Activated B cell treated with CpG ODN at 0.5 μM for 24 hours (primary cell): ENCODE measurements at places on chromosomes 4 and X. TPM values are rescaled to one million over a fixed set of nuclear protein-coding genes. Genes with fewer than 3 reads are reported as not detected.

DNA sequence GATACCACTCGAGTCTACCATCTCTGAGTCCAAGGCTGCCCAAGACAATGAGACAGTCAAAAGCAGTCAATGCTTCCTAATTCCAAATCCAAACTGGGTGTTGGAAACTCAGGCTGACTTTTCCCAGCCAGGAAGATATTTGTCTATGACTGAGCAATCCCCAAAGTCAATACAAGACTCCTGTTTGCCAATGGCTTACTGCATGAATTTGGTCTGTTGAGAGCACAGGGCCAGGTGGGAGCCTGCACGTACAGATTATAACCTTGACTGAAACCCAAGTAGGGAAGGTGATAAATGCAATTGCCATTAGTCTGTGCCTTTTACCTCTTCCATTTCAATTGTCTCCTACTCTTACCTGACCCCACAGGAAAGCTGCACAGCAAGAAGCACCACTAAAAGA, 72.6 kb upstream of the PPARGC1A start:
- H3K36me3 ChIP-seq, result no peaks in the 10 kb centered on the region
- no peak overlapping the region for H3K27ac ChIP-seq
- no peaks in the 10 kb centered on the region for H3K27me3 ChIP-seq
- no peak for DNase-seq
- H3K4me1 ChIP-seq, result no peaks in the 10 kb centered on the region
- no peak overlapping the region for H3K4me3 ChIP-seq

GRCh38 chr4:183347566-183347965, 25.3 kb upstream of the CLDN24 start:
- H3K27ac ChIP-seq, result no peak overlapping the region
- DNase-seq, result no peak
- no peaks in the 10 kb centered on the region for H3K36me3 ChIP-seq
- H3K4me3 ChIP-seq, result no peak overlapping the region
- peaks cover 2% of the 10 kb centered on the region for H3K4me1 ChIP-seq

DNA sequence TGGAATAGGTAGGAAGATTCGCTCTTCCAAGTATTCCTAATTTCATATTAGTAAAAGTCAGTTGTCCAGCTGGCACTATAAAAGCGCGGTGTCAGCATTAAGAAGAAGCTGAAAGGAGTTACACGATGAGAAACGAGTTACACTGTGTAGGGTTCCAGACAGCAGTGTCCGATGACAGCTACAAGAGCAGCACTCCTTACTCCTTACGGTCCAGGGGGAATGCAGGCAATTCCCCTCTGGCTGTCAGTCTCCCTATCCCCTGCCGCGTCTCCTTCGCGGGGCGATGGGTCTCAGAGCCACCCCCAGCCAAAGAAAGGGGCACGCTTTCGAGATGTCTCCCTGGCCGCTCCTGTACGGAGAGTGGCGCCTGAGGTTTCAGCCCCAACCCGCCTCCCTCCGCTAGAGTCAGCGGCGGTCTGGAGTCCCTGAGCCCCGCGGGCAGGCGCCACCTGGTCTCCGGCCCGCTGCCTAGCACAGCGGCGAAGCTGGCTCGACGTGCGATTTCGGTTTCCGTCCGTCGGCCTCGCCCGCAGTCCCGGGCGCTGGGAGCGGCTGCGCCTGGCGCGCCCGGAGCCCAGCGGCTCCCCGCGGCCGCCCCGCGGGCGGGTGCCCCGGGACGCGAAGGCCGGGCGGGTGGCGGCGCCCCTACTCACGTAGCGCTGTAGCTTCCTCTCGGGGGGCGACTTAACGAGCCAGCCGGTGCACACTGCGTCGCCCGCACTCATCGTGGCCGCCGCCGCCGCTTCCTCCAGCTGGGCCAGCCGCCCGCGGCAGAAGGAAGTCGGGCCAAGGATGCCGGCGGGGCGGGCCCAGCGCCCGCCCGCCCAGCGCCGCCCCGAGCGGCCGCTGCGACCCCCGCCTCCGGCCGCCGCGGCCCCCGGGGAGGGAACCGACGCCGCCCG, at the start of gene GAB3:
Gene GAB3 (minus strand): TSS at position 777 of the 902 bp plus-strand sequence. CDS start 52 bp downstream, at position 725.
- no peaks in the 10 kb centered on the region for H3K36me3 ChIP-seq
- DNase-seq, result peak; percentile 52
- H3K4me1 ChIP-seq, result peaks cover 21% of the 10 kb centered on the region
- peak within 1 kb of the TSS; percentile 86 for H3K4me3 ChIP-seq

DNA sequence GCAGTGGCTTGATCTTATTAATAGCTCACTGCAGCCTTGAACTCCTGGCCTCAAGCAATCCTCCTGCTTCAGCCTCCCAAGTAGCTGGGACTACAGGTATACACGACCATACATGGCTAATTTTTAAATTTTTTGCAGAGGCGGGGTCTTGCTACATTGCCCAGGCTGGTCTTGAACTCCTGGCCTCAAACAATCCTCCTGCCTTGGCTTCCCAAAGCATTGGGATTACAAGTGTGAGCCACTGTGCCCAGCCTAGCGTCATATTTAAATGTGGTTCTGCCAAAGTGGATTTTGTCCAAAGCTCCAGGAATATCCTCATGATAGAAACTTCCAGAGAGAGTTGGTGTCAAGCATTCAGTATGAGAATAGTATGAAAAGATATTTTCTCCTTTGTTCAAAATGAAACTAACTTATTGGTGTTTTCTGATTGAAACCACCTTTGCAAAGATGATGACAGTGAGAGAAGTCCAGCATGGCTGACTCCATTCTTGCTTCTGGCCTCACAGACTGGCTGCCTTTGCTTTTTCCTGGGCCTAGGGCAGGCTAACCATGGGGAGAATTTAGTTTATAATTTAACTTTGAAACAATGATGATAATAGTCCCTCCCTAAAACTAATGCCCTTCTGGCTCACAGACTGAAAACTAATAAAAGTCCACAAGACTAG, 129.0 kb downstream of the C4orf51 start:
- H3K4me3 ChIP-seq, result no peak overlapping the region
- peaks cover 58% of the 10 kb centered on the region for H3K36me3 ChIP-seq

- no peak overlapping the region for H3K4me3 ChIP-seq
- no peak overlapping the region for H3K27ac ChIP-seq
- H3K36me3 ChIP-seq, result no peaks in the 10 kb centered on the region
- H3K27me3 ChIP-seq, result peaks cover 2% of the 10 kb centered on the region
- H3K4me1 ChIP-seq, result no peaks in the 10 kb centered on the region
These were observed 9.6 kb downstream of the ADGRG4 start for GRCh38 chrX:136310411-136310810.

- no peak overlapping the region for H3K27ac ChIP-seq
- H3K36me3 ChIP-seq, result no peaks in the 10 kb centered on the region
These were observed 561.1 kb upstream of the SMIM31 start for GRCh38 chr4:164192844-164193243.

GRCh38 chrX:115952417-115953092, 218.0 kb upstream of the AGTR2 start:
- no peaks in the 10 kb centered on the region for H3K4me1 ChIP-seq
- no peaks in the 10 kb centered on the region for H3K36me3 ChIP-seq
- no peaks in the 10 kb centered on the region for H3K27me3 ChIP-seq
- H3K27ac ChIP-seq, result no peak overlapping the region

DNA sequence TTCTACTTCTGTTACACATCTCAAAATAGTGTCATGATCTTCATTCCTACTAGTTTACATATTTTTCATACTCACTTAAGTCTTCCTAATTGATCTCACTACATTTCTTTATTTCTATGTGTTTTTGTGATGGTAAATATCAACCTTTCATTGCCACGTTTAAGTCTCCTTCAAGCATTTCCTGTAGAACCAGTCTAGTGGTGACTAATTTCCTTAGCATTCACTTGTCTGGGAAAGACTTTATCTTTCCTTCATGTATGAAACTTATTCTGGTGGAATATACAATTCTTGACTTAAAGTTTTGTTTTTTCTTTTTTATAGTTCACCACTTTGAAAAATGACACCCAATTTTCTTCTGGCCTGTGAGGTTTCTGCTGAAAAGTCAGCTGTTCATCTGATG, 181.4 kb upstream of the NEIL3 start:
- H3K36me3 ChIP-seq, result no peaks in the 10 kb centered on the region
- H3K4me3 ChIP-seq, result no peak overlapping the region
- no peaks in the 10 kb centered on the region for H3K4me1 ChIP-seq
- H3K27me3 ChIP-seq, result no peaks in the 10 kb centered on the region

- no peak overlapping the region for H3K4me3 ChIP-seq
- no peak for DNase-seq
- H3K27ac ChIP-seq, result no peak overlapping the region
- H3K36me3 ChIP-seq, result no peaks in the 10 kb centered on the region
- H3K4me1 ChIP-seq, result no peaks in the 10 kb centered on the region
These were observed 171.8 kb upstream of the TTC29 start for GRCh38 chr4:147117431-147117830.

GRCh38 chr4:13396161-13396560, 88.0 kb downstream of the RAB28 start:
- DNase-seq, result no peak
- H3K27me3 ChIP-seq, result no peaks in the 10 kb centered on the region
- H3K27ac ChIP-seq, result no peak overlapping the region

DNA sequence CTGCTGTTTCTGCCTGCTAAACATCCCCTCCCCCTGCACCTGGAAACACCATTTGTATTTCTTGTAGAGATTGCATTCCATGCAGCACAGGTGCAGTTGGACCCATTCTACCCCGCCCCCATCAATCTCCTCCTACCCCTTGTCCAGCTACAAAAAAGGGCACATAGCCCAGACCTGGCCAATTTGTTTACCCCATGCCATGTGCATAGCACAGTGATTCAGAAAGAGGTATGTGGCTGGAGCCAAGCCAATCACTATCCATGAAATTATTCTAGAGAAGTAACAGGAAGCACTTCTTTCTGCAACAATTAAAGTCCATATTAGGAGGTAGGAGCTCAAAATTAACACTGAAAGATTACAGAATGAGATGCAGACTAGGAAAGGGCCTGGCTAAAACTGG, 20.2 kb upstream of the TMEM184C start:
- DNase-seq, result no peak
- H3K27me3 ChIP-seq, result peaks cover 7% of the 10 kb centered on the region
- no peak overlapping the region for H3K4me3 ChIP-seq
- H3K27ac ChIP-seq, result no peak overlapping the region
- no peaks in the 10 kb centered on the region for H3K4me1 ChIP-seq
- no peaks in the 10 kb centered on the region for H3K36me3 ChIP-seq

DNA sequence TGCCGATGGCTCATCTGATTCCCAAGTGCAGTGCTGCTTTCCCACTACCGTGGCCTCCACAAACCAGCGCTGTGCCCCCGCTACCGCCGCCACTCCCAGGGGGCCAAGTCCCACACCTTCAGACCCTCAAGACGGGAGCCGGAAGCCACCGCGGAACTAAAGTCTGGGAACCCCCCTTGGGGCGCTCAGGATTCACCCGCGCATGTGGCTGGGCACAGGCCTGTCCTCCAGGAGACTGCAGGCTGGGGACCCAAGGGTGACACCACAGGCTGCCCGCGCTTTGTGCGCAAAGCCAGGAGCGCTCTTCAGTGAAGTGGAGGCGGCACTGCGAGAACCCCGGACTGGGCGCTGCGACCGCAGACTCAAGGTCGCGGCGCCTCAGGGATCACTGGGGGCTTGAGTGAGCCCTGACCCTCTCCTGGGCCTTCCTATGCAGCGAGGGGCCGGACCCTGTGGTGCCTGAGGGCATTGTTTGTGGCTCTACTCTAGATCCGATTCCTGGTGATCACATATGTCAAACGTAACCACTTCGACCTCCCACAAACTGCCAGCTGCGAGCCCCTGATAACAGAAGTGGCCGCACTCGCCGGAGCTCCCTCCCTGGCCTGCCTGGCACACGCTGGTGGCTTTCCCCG, 20.4 kb upstream of the TBC1D14 start:
- H3K36me3 ChIP-seq, result no peaks in the 10 kb centered on the region
- H3K4me3 ChIP-seq, result no peak overlapping the region
- peaks cover 17% of the 10 kb centered on the region for H3K4me1 ChIP-seq
- no peak for DNase-seq
- no peak overlapping the region for H3K27ac ChIP-seq

GRCh38 chrX:110987292-110987691, 108.7 kb upstream of the PAK3 start:
- H3K4me3 ChIP-seq, result no peak overlapping the region
- no peaks in the 10 kb centered on the region for H3K4me1 ChIP-seq
- H3K27ac ChIP-seq, result no peak overlapping the region
- peaks cover 1% of the 10 kb centered on the region for H3K27me3 ChIP-seq
- no peak for DNase-seq

DNA sequence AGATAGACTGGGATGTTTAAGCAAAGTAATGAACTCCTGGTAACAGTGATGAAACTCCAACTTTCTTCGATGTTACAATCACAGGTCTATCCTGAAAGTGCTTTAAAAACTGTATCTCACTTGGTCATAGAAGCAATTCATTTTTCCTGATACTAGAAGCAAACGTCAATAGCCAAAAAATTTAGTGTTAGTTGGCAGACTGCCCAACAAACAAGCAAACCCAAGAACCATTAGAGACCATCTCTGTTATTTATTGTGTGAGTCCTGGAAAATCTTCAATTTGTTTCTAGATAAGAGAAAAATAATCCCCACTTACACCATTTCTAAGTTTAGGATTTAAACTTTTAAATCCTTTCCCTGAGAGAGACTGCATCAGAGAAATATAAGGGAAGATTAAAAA, 553.9 kb downstream of the INPP4B start:
- no peaks in the 10 kb centered on the region for H3K4me1 ChIP-seq
- no peak overlapping the region for H3K4me3 ChIP-seq
- DNase-seq, result no peak
- H3K36me3 ChIP-seq, result no peaks in the 10 kb centered on the region
- H3K27me3 ChIP-seq, result no peaks in the 10 kb centered on the region

- no peaks in the 10 kb centered on the region for H3K36me3 ChIP-seq
- H3K4me3 ChIP-seq, result peak within 1 kb of the TSS; percentile 77
These were observed at the start of gene APBB2 for GRCh38 chr4:41214136-41214824. Gene APBB2, minus strand, starts transcription at chr4:41214542. Its CDS starts 181,288 bp downstream, at chr4:41033254.

DNA sequence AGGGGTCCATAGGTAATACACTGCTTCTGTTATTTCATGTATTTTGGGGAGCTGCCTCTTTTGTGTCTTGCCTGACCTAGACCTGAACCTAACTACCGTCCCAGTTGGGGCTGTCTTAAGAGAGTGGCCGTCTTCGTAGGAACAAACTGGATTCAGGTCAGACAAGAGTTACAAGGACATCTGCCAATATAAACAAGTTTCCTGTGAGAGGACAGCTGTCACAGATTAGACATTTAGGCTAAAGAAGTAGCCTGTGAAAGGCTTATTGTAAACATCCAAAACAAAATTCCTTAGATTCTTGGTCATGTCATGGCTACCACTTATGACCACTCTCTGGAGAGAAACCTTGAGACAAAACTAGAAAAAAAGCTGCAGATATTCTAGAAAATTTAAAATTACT, 797.6 kb upstream of the AADAT start:
- H3K4me3 ChIP-seq, result no peak overlapping the region
- DNase-seq, result no peak
- no peaks in the 10 kb centered on the region for H3K27me3 ChIP-seq
- no peak overlapping the region for H3K27ac ChIP-seq
- H3K36me3 ChIP-seq, result no peaks in the 10 kb centered on the region
- H3K4me1 ChIP-seq, result no peaks in the 10 kb centered on the region

Gene XAGE1B
- total RNA-seq, result not detected in 2 replicates

Gene PF4V1
- not detected in 2 replicates for total RNA-seq

Gene PABPC1L2A
- not detected in 2 replicates for total RNA-seq

Gene MTMR8
- 4.3 and 4.7 TPM in 2 replicates for total RNA-seq

Gene MAGEA2B
- total RNA-seq, result not detected in 2 replicates

Gene DCLK2
- 3.4 and 3.5 TPM in 2 replicates for total RNA-seq

Gene CFI
- total RNA-seq, result not detected in 2 replicates
